Right atrium auricular region (tissue), 2 donors: ENCODE measurements at places on chromosomes 7 and 10.

- no peak for DNase-seq
Observed at GRCh38 chr10:13512564-13512963, 16.2 kb downstream of the BEND7 start.

DNA sequence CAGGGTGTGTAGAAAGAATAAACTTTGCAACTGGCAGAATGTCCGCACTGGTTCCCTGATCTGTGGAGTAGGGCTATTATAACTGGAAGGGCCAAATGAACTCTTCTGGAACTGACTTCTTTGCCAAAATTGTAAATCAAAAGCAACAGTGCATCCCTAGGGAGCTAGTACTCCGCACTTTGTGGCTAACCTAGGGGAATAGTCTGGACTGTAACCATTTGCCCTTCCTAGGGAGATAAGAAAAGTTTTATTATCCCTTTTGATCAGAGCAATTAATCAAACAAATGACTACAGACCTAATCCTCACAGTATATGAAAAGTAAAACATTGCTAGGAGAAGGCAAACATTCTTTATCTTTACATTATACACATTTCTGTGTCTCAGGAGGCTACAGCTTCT, 45.5 kb upstream of the STEAP1B start:
- no peak for DNase-seq

DNA sequence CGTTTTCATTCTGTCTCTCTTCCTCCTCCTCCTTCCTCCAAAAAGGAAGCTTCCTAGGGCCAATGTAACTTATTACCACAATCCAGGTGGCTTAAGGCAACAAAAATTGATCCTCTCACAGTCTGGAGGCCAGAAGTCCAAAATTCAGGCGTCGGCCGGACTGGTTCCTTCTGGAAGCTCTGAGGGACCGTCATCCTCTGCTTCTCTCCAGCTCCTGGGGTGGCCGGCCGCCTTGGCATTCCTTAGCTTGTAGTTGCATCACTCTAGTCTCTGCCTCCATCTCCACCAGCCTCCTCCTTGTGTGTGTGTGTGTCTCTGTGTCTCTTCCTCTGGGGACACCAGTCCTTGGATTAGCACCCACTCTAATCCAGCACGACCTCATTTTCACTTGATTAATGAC, 89.0 kb upstream of the NPTX2 start:
- DNase-seq: no peak

DNA sequence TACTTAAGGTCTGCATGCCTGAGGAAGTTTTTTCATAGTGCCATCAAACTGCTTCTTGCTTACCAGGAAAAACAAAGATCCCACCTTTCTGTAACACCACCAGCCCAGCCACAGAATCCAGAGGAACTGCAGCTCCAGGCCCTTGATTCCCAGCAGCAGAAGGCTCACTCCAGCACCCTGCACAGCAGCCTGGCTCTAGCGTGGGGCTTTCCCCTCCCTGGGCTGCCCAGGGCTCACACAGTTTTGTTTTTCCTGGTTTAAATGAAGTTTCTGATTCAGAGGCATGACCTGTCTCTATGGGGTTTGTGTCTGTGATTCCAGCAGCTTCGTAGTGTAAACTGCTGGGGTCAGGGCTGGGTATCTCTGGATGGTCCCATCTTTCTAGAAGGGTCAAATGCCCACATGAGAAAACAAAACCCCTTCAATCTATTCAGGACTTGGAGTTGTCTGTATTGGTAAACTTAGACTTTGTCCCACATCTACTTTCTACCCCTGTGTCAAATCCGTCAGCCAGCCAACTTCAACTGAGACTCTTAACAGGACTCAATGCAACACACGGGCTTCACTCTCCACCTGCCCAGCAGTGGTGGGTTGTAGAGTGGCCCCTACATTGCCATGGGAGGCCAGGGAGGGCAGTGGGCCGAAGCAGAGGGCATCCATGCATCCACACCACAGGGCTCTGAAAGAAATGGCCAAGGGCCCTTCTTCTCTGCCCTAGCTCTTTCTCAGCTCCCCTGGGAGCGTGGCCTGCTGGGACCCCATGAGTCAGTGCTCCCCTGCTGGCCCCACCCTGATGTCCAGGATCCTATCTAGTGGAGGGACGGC, 73.6 kb downstream of the ATXN7L1 start:
- DNase-seq: no peak

DNA sequence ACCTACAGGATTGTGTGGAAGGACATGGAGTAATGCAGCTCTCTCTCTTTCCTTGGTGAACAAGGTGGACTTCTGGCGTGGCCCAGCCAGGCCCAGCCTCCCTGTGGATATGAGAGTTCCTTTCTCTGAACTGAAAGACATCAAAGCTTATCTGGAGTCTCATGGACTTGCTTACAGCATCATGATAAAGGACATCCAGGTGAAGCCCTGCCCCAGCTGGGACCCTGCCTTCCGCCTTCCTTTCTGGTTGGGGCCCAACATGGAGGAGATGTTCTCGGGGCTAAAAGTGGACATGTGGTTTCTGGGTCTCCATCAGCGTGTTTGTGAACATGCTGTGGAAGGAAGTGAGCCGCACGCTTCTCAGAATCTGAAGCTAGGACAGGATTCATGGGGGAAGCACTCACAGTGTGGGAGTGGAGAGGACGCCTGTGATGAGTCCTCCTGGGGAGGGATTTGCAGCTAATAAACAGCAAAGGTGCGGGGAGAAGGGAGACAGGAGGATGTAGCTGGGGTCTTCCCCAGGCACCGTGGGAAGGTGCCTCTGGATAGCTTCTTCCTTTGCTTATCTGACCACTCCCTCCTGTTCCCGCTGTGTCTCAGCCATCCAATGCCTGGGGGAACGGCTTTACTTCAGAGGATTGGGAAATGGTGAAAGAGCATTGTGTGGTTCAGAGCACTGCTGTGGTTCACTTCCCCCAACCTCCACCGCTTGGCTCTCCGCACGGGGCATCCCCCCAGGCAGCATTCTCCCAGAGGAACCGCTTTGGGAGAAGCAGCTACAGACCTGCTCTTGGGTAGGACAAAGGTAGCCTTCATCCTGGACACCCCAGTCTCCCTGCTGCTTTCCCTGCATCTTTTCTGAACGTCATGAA, 5.5 kb downstream of the CPA5 start:
- no peak for DNase-seq

- DNase-seq: no peak
Observed at GRCh38 chr10:62424026-62424425, 49.9 kb downstream of the ZNF365 start.

GRCh38 chr7:158733775-158734494, 29.3 kb upstream of the NCAPG2 start:
- DNase-seq: no peak

DNA sequence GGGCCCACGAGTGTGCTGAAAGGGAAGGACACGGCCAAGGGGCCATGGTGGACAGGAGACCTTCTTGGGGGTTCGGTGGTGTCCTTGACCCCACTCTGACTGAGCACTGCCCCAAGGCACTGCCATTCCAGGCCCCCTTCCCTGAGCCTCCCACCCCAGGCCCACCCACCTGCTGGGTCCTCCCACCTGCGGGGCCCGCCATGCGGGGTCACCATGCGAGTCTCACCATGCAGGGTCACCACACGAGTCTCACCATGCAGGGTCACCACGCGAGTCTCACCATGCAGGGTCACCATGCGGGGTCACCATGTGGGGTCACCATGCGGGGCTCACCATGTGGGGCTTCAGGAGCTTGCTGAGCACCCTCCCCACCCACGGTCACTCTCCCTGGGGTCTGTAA, 76.3 kb downstream of the LHPP start:
- no peak for DNase-seq

DNA sequence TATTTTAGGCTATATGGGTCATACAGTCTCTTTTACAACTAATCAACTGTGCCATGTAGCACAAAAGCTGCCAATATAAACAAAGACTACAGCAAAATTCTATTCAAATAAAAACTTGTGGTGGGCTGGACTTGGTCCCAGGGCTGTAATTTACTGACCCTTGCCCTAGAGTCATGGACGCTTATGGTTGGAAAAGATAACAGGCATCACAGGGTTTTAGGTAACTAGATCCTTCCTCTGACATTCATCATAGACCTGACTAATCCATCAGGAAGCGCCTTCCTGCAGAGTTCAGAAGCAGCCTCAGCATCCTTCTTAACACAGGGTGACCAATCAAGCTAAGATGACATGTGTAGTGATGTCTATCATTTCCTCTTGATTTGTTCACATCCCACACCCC, 40.2 kb upstream of the GPAM start:
- no peak for DNase-seq

GRCh38 chr7:101094791-101095375, 9.6 kb downstream of the TRIM56 start:
- no peak for DNase-seq

DNA sequence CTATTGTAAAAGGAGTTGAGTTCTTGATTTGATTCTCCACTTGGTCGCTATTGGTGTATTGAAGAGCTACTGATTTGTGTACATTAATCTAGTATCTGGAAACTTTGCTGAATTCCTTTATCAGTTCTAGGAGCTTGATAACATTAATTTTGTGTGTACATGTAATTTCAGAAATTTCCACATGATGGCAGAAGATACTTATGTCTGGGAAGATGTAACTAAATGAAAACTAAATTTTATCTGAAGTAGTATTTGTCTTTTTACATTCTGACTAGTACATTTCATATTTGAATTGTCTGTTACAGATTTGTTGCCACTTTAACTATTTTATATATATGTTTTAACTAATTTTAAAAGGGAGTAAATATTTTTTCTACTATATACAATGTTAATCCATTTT, 27.6 kb downstream of the SDHAF3 start:
- no peak for DNase-seq

- peak; percentile 77 for DNase-seq
Observed at GRCh38 chr10:110834629-110835301, 37.0 kb upstream of the PDCD4 start.
